Activated CD4-positive, CD25-positive, alpha-beta regulatory T cell treated with anti-CD3 and anti-CD28 coated beads, Interleukin-2, amount 50 U/mL, for 16 hours (primary cell): ENCODE measurements at places on chromosomes 3 and 15.

- DNase-seq: no peak
Measured at GRCh38 chr3:20100151-20100550, 59.9 kb downstream of the KAT2B start.

- DNase-seq: no peak
Measured at GRCh38 chr3:72261566-72262564, 476.9 kb upstream of the PROK2 start.

GRCh38 chr3:120181632-120182031 is 87.4 kb upstream of the GSK3B start:
- no peak for DNase-seq

- DNase-seq: no peak
Measured at GRCh38 chr3:8458238-8458661, 43.4 kb upstream of the LMCD1 start.

DNA sequence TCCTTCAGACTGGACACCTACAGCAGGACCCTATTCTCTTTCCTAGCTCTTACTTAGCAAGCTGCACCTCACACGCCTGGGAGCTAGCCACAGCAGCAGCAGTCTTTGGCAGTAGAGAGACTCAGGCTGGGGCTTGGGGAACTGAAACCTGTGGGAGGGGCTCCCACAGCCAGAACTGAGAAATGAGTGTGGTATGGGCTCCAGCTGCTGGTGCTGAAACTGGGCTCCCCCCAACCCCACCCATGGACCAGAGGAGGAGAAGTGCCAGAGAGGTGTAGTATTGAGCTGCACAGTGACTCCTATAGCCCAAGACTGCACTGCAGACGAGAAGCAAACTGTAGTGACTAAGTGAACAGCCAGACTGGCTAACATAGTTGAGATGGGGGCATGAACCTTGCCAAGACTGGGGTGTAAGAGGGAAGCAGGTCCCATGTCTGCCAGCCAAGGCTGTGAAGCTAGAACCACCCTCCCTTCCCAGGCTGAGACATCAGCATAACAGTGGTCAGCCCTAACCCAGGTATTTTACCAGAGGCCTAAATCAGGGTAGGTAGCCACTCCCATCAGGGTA is 62.5 kb downstream of the MYO5A start:
- no peak for DNase-seq

DNA sequence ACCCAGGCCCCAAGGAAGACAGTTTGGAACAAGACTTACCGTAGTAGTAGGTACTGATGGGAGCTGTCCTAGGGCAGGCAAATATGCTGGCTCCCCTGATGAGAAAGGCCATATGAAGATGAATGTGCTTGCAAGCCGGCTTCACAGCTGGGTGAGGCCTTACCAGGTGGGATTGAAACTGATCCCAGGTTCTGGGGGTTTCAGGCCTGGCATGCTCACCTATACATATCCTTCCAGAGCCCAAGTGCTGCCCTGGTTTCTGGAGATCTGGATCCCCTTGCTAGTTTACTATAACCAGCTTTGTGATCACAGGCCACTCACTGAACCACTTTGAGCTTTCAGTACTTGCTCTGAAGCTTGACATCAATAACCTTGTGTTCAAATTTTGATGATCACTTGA is 274.3 kb downstream of the EPHB1 start:
- no peak for DNase-seq

DNA sequence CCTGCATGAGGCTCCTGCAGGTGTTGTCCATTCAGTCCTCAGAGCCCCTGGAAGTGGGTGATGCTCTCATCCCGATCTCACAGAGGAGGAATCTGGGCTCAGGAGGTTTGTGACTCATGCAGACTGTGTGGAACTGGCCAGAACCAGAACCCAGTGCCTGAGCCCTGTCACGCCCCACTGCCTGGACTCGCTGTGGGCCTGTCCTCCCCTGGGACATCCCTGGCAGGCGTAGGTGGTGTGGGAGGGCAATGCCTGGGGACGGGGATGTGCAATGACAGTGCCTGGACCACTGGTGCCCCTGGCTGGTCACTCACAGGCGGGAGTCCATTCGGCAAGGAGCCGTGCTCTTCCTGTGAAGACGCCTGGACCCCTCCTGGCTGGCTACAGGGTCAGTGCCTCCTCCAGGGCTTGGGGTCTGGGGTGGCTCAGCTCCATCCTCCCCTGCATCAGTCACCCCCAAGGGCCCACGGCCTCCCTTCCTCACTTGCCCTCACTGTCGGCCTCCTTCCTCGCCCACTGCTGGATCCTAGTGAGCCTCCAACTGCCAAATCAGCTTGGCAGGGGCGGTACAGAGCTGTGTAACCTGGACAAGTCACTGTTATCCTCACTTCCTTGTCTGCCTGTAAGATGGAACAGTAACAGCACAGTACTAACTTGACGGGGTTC is 14.9 kb downstream of the PSTPIP1 start:
- DNase-seq: no peak

DNA sequence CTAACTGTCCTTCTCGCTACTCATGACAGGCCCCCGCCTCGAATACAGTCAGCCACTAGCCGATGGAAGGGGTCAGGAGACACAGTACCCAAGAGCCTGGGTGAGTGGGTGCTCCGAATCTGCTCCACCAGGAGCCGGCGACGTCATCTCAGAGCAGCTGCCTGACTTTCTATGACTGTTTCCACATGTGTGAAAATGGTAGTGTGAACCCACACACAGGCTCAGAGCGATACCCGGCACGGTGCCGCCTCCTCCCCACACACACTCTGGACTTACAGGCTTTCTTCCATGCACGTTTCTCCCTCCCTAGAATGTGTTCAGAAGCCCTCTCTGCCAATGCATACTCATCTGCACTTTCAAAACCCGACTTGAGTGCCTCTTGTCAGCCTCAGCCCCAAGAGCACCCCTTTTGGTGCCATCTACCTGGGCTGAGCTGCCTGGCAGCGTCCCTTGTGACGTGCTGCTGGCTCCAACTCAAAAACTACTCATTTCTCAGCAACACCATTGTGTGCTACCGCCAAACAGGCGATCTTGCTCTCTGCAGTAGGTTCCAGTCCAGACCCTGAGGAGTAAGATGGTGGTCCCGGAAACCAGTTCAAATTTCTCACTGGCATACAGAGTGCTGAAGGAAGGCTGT is 29.7 kb downstream of the VGLL4 start:
- no peak for DNase-seq

DNA sequence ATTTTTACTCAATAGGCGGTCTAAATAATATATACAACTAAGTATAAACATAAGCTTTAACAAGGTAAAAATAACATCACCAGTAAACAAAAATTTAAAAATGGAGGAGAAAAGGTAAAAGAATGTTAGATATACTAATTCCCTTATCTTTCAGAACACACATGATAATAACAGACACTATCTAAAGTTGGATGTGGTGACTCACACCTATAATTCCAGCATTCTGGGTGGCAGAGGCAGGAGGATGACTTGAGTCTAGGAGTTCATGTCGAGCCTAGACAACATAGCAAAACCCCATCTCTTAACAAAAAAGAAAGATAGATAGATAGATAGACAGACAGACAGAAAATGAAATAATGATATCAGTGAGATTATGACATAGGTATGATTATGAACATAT is 85.1 kb downstream of the STAG1 start:
- no peak for DNase-seq

DNA sequence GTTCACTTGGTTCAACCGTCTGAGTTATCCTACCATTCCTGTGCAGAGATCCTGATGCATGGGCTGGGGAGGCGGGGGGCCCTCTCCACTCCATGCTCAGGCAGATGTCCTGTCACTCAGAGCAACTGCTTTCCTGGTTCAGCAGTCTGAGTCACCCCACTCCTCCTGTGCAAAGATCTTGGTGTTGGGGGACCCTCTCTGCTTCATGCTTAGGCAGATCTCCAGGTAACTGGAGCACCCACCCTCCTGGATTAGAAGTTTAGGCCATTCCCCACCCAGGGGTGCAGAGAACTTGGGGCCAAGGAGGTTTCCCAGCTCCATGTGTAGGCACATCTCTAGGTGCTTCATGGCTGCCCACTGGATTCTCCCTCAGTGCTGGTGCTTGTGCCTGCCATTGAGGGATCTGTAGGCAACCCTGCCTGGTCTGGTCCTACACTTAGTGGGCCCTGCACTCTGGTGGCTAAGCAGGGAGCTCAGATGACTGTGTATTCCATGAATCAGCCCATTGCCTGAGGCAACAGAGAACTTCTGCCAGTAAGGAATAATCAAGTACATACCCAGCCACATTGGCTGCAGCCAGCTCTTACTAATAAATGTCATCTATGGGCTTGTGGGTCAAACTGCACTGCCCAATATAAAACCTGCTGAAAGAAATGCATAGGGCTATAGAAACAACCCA is 465.4 kb upstream of the THBS1 start:
- no peak for DNase-seq

GRCh38 chr3:39086144-39086543 is 21.3 kb downstream of the GORASP1 start:
- no peak for DNase-seq

- DNase-seq: no peak
Measured at GRCh38 chr3:17179381-17180205, 294.8 kb downstream of the PLCL2 start.

DNA sequence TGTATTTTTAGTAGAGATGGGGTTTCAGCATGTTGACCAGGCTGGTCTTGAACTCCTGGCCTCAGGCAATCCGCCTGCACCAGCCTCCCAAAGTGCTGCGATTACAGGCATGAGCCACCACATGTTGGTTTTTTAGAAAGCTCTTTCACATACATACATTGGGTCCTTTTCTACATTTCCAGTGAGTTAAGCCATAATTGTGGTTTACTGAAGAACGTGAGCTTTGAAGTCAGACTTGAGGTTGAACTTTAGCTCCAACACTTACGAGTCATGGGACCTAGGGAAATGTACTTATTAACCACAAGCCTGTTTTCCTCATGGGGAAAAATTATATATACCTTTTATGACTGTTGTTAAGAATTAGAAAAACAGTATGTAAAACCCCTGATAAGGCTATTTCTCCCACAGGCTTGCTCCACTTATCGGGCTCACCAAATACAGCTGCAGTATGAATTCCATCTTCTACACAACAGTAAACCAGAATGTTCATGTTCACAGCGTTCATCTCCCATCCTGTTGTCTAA is 39.0 kb downstream of the GPR160 start:
- no peak for DNase-seq

- no peak for DNase-seq
Measured at GRCh38 chr3:18295171-18295920, 129.8 kb downstream of the SATB1 start.

DNA sequence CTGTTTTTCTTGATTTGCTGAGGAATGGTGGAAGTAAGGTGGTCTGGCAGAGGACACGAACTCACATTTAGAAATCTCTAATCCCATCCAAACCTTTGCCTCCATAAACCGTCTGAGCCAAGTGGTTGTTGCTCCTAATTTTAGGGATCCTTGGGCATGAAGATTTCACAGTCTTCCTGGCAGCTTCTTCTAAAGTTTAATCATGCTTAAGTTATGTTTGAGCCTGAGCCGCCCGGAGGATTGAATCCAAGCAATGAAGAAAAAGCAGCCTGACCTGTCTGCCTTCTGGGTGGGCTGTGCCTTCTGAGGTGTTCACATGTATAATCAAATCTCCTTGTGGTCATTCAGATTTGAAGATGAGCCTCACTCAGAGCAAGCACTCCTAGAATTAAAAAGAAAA is 249.0 kb downstream of the CD47 start:
- no peak for DNase-seq

- no peak for DNase-seq
Measured at GRCh38 chr3:106337116-106337515, 468.3 kb upstream of the CBLB start.

DNA sequence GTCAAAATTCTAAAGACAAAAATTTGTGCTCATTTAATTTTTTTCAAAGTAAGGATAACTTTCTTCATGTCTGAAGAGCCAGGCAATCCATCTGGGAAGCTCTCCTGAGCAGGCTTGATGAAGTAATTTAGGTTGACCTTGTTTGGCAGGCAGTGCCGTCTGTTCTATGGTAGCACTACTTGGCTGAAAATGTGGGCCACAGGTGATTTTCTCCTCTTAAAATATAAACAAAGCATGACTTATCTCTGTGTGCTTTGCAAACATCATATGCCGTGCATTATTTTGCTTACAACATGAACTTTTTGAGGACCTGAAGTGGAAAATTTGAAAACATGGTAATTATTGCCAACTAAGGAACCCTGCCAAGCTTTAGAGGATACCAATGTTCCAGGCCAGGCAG is 143.2 kb downstream of the RAP2B start:
- DNase-seq: no peak

DNA sequence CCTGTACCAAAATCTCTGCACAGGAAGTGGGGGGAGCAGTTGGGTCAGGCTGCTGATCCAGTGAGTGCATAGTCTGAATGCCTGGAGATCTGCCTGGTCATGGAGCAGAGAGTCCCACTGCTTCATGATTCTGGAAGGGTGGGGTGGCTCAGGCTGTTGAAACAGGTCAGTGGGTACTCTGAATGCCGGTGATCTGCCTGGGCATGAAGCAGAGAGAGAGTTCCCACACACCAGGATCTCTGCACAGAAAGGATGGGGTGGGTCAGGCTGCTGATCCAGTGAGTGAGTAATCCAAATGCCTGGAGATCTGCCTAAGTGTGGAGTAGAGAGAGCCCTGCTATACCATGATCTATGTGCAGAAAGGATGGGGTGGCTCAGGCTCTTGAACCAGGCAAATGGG is 16.1 kb upstream of the GCSAM start:
- no peak for DNase-seq

GRCh38 chr3:61300006-61300380 is 48.7 kb upstream of the FHIT start:
- DNase-seq: no peak

GRCh38 chr3:45960289-45960688 is 17.0 kb downstream of the CXCR6 start:
- no peak for DNase-seq

DNA sequence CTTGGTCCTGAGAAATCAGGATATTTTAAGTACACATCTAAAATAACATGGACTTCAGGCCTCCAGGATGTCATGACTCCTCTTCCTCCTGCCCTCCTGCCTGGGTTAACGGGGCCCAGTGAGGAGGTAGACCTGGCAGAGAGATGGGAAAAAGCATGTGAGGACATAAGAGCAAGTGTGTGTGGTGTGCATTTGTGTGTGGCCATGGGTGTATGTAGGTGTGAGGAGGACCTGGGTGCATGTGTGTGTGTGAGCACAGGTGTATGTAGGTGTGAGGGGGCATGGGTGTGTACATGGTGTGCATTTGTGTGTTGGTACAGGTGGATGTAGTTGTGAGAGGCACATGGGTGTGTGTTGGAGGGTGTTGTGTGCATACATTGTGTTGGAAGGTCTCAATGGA is 105.4 kb downstream of the EPHB1 start:
- DNase-seq: no peak

DNA sequence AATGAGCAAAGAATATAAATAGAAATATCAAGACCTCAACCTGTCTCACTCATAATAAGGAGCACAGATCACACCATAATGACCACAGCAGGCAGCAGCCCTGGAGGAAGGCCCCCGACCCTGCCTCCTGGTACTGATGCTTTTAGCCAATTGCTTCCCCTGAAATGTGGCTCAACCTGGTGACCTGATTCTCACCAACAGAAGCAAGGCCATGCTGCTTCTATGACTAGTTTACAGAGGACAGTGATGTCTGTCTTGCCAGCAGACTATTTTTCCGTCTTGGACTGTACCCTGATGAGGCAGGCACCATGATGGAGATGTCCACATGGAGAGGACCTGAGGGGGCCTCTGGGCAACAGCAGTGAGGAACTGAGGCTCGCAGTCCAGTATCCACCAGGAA is 18.0 kb downstream of the SLC41A3 start:
- no peak for DNase-seq
